Lung (tissue), 17 donors: ENCODE measurements at places on chromosomes 7 and 10. TPM values are rescaled to one million over a fixed set of nuclear protein-coding genes. Genes with fewer than 3 reads are reported as not detected.

GRCh38 chr7:24731313-24731712 lies 26.0 kb downstream of the GSDME start:
- no peak for DNase-seq

- DNase-seq: no peak
Observed at GRCh38 chr10:125006921-125007426, 65.1 kb downstream of the ZRANB1 start.

SYT15B gene
- 59.8 TPM for total RNA-seq

- DNase-seq: peak; percentile 66
Observed at GRCh38 chr7:73865738-73866445, 4.9 kb downstream of the TMEM270 start.

GRCh38 chr7:105131890-105132289 lies 117.9 kb downstream of the KMT2E start:
- DNase-seq: no peak

GRCh38 chr10:124087672-124088634 lies 5.4 kb downstream of the CHST15 start:
- no peak for DNase-seq

DNA sequence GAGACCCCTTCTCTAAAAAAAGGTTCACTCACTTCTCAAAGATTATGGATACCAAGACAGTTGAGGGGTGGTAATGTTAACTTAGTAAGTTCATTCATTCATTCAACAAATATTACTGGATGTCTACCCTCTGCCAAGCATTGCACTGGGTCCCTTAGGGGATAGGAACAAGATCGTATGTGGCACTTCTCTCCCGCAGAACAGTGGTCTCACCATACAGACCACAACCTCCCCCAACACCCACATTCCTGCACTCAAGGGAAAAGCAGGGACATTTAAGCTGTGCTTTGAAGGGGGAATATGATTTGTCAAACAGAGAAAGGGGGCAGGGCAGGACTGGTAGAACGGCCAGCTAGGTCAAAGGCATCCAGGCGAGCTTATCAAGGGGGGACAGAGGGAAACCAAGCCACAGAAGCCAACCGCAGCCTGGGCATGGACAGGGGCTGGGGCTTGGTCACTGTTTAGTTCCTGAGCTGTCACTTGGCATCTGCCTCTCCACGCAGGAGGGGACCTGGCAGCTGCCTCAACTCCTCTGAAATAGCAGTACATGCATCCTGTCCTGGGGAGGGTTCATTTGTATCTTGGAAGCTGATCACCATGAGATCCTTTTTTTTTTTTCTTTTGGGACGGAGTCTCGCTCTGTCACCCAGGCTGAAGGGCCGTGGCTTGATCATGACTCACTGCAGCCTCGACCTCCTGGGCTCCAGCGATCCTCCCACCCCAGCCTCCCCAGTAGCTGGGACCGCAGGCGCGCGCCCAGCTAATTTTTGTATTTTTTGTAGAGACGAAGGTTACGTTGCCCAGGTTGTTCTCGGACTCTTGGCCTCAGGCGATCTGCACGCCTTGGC lies 949 bp upstream of the CLIP2 start:
- DNase-seq: no peak

DNA sequence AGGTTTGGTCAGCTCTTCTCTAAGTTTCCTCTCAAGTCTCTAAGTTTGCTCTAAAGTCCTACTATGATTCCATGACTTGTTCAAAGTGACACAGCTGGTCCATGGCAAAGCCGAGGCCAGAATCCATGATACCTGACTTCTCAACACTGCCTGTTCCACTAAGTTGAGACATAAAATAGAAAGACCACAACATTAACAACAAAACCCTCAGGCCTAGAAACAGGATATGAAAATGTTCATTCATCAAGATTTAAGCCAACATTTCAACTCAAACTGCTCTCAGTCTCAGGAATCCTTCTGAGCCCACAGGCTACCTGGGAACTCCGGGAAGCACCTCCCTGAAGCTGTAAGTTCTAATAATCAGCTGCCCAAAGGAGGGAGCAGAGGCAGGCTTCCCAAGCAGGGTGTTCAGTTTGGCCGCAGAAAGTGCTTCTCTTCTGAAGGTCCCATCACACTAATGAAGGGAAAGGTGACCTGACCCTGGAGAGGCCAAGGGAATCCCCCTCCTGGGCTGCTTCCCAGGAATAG lies 62.9 kb downstream of the STK17A start:
- DNase-seq: no peak

DNA sequence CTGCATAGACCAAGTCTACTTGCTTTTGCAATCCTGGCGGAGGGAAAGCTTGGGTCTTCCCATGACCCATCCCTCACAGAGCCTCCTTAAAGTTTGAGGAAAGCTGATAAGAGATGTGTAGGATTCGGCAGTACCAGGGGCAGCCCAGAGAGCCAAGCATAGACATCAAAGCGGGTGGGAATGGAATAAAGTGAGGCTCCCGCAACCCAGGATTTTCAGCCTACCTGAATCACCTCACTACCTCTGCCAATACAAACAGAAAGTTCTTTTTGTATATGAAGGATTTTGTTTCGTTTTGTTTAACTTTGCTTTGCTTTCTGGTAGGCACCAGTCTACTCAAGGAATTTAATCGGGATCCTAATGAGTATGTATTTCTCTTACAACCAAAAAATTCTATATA lies 451.7 kb downstream of the PLXNA4 start:
- DNase-seq: no peak
